Transverse colon (tissue), 4 donors: ENCODE measurements at places on chromosomes 1 and 21. TPM values are rescaled to one million over a fixed set of nuclear protein-coding genes. Genes with fewer than 3 reads are reported as not detected.

DNA sequence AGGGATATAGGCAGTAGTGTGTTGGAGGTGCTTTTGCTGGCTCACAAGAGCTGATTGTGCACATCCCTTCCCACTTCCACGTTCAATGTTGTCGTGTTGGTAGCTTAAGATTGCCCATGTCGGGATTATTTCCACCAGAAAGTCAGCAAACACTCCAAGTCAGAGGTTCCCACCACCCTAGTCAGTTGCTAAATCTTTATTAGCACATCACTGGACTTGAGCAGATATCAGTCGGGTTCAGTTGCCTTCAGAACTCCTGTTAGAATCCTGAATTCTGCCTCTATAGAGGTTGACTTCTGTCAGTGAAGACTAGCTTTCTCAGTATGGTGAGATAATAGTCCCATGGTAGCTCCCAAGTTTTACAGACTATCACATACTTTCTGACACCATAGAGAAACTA lies 10.5 kb downstream of the AGL start:
- H3K4me3 ChIP-seq, result no peak overlapping the region
- no peaks in the 10 kb centered on the region for H3K4me1 ChIP-seq
- no peak overlapping the region for H3K27ac ChIP-seq
- H3K27me3 ChIP-seq, result no peaks in the 10 kb centered on the region
- DNase-seq, result no peak
- no peaks in the 10 kb centered on the region for H3K36me3 ChIP-seq

The ITLN1 gene
- not detected for total RNA-seq

The CD101 gene
- total RNA-seq, result 0.40 TPM

- H3K27me3 ChIP-seq, result no peaks in the 10 kb centered on the region
- no peak overlapping the region for H3K4me3 ChIP-seq
- DNase-seq, result no peak
- no peak overlapping the region for H3K27ac ChIP-seq
Measured at GRCh38 chr1:54459140-54459539, 52.9 kb upstream of the SSBP3 start.

The CD48 gene
- not detected for total RNA-seq

DNA sequence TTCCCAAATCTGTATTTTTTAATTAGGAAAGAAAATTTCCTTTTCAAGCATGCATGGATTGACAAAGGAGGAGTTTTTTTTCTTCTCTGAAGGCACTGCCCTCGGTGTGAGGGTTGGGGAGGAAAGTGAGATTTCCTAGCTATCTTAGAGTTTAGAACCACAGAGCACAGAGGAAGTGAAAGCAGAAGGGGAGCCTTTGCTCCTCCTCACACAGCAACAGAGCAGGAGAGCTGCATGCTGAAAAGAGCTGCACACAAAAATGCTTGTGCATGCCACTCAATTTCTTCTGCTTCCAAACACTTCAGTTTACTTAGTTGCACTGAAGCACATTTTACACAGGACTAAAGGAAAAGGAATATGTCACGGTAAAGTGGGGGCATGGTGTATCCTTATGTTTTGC lies 308.1 kb downstream of the GPATCH2 start:
- H3K36me3 ChIP-seq, result no peaks in the 10 kb centered on the region
- no peaks in the 10 kb centered on the region for H3K27me3 ChIP-seq
- no peak overlapping the region for H3K27ac ChIP-seq

The HSF2BP gene
- not detected for total RNA-seq

The ATP1A2 gene
- total RNA-seq, result 11.4 TPM

GRCh38 chr21:35249636-35250035 lies 200.5 kb upstream of the RUNX1 start:
- no peak overlapping the region for H3K27ac ChIP-seq
- H3K4me3 ChIP-seq, result no peak overlapping the region
- no peaks in the 10 kb centered on the region for H3K4me1 ChIP-seq
- H3K27me3 ChIP-seq, result no peaks in the 10 kb centered on the region
- no peak for DNase-seq
- H3K36me3 ChIP-seq, result no peaks in the 10 kb centered on the region

DNA sequence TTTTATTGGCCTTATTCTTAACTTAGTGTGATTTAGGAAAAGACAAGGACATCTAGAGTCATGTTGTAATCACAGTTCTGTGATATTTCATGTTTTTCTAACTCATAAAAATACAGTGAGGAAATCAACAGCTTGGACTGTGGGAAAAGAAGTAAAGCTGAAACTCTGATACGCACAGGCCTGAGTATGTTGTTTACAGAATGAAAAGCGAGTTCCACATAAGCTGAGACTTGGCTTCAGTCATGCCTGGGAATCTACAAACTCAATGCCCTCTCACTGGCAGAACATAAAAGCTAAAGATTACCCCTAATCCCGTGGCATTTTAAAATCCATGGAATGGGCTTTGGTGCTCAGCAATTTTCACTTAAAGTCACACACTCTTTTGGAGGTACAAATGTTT lies 23.6 kb upstream of the ATP5PO start:
- no peak overlapping the region for H3K4me3 ChIP-seq
- H3K27me3 ChIP-seq, result no peaks in the 10 kb centered on the region
- peak overlapping the region; percentile 51 for H3K27ac ChIP-seq
- H3K4me1 ChIP-seq, result no peaks in the 10 kb centered on the region
- no peak for DNase-seq
- no peaks in the 10 kb centered on the region for H3K36me3 ChIP-seq

The PTGFR gene
- total RNA-seq, result 4.1 TPM

GRCh38 chr1:18927082-18927653 lies 24.8 kb upstream of the ALDH4A1 start:
- H3K27ac ChIP-seq, result peak overlapping the region; percentile 70
- no peaks in the 10 kb centered on the region for H3K36me3 ChIP-seq
- peak; percentile 38 for DNase-seq
- H3K4me3 ChIP-seq, result no peak overlapping the region

- no peaks in the 10 kb centered on the region for H3K4me1 ChIP-seq
- no peak overlapping the region for H3K4me3 ChIP-seq
- no peaks in the 10 kb centered on the region for H3K27me3 ChIP-seq
- no peaks in the 10 kb centered on the region for H3K36me3 ChIP-seq
- H3K27ac ChIP-seq, result no peak overlapping the region
Measured at GRCh38 chr21:34639250-34639649, 24.3 kb upstream of the RCAN1 start.

GRCh38 chr1:117802531-117803257 lies 126.7 kb downstream of the GDAP2 start:
- no peaks in the 10 kb centered on the region for H3K36me3 ChIP-seq
- H3K27me3 ChIP-seq, result no peaks in the 10 kb centered on the region
- no peaks in the 10 kb centered on the region for H3K4me1 ChIP-seq
- H3K4me3 ChIP-seq, result no peak overlapping the region
- DNase-seq, result no peak
- H3K27ac ChIP-seq, result no peak overlapping the region

- no peak within 1 kb of the TSS for H3K27ac ChIP-seq
- peak within 1 kb of the TSS; percentile 49 for H3K4me3 ChIP-seq
- no peaks in the 10 kb centered on the region for H3K36me3 ChIP-seq
- peaks cover 100% of the 10 kb centered on the region for H3K27me3 ChIP-seq
Measured at GRCh38 chr1:46489638-46490405, at the start of gene DMBX1. Gene DMBX1 (plus strand): TSS chr1:46489836. CDS start chr1:46507011, 17,175 bp downstream.

The HRNR gene
- not detected for total RNA-seq
